ENCODE measurements at places on chromosomes 3 and 15.

DNA sequence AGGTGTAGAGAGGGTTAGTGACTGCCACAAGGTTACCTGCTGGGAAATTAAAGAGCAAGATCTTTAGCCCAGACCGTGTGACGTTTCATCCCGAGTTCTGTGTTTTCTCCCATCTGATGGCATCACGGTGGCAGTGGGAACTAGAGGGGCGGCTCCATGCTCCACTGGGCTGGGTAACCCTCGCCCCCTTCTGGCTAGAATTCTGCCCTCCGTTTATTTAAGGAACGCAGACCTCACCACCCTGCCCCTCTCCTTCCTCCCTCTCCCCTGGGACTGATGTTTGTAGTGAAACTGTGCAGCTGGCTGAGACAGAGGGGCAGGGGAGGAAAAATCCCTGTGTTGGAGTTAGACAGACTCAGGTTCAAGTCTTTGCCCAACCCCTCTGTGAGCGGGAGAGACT lies 65.6 kb downstream of the ITGA11 start:
- DNase-seq = no peak

DNA sequence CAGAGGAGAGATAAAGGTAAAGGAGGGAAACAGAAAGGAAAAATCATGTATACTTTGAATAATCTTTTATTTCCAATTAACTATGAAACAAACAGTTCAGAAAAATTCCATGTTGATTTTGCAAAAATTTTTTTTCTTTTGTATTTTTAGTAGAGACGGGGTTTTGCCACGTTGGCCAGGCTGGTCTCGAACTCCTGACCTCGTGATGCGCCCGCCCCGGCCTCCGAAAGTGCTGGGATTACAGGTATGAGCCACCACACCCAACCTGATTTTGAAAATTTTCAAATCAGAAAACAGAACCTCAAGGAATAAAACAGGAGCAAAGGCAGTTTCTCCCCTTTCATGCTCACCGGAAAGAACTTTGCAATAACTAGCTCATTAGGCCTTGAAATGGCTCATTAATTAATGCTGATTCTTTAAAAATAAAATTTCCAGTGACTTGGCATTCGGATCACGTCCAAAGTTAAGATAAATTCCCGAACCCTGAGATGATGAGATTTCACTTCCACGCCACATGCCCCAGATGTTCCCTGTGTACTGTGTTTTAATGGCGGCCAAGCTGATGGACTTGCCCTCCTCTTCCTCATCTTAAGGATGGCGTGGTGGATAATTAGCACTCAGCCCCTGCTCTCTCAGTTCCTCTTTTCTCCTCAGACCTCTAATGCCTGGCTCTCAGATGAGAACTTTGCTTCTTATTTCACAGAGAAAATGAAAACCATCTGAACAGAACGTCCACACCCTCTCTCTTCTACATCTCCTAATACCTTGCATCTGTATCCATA lies 10.8 kb downstream of the BCL2L10 start:
- DNase-seq = no peak

- DNase-seq = no peak
Measured at GRCh38 chr3:141150931-141151330, 80.7 kb upstream of the PXYLP1 start.

DNA sequence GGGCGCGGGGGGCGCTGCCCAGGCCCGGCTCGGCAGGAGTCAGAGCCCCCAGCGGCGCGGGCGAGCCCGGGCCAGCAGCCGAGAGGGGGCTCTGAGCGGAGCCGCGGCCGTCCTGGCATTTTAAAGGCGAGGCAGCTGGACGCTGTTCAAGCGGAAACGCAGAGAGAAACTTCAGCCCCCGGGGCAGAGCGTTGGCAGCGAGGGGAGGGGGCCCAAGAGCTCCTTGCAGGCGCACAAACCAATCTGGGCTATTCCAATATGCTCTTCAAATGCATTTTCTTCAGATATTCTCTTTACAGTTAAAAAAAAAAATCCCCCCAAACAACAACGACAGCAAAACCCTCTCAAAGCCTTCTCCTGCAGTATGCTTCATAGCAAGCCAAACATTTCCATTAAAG lies at the start of gene CTXND1:
Gene CTXND1, minus strand, starts transcription at position 93 of the 398 bp plus-strand sequence. CDS start 50,264 bp downstream, outside the sequence.
- DNase-seq = no peak

DNA sequence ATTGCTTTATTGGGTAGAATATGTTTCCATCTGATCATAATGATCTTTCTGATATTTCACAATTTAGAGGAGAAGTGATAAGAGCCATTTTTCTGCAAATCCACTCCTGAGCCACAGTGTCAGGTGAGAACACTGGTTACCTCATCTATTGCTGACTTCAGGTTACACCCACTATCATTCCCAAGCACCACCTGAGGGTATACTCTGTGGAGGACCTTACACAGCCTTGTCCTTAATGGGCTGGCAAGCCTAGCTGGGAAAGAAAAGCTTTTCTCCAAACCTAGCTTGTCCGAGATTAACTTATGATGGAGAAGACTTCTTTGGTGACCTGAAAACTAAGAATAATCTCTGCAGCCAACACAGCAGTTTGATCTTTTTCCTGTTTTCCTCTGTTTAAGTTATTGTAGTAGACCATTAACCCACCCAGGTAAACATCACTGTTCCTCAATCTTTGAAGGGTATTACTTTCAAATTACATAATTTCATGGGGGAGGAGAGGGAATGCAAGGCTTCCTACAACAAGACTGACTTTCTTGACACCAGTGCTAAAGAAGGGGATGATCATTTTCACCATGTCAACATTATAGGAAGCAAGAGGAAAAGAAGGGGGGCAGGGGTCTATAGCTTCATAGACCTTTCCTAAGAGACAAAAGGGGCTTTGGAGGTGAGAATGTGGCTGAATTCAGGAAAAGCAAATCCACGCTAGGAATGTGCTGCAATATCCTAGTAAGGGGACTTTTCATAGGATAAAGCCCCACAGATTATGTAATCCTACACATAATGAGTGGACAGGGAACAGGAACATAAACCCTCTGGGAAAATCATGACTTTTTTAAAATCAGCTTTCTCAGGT lies 1.7 kb downstream of the NCEH1 start:
- DNase-seq = no peak

GRCh38 chr15:100861511-100861991 lies 18.1 kb upstream of the ALDH1A3 start:
- no peak for DNase-seq

DNA sequence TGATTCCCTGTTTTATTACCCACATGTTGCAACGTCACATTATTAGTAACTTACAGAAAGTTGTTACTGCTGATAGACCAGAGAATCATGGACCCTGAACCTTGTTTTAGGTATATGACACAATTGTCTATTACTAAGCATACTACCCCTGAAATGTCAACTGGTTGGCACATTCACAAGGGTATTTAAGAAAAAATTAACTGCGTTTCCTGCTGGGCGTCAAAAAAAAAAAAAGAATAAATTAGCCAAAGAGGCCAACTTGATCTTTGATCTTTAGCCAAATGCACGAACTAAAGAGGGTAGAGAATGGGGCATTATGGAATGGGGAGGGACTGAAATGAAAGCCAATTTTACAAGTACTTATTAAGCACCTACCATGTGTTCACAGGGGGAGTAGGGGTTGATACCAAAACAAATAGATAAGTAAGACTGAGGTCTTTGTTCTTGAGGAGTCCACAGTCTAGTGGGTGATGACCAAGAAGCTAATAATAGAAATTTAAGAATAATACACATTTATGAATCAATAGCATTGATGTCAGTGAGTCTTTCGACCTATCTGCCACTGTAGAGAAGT lies 17.8 kb upstream of the MUC13 start:
- no peak for DNase-seq

DNA sequence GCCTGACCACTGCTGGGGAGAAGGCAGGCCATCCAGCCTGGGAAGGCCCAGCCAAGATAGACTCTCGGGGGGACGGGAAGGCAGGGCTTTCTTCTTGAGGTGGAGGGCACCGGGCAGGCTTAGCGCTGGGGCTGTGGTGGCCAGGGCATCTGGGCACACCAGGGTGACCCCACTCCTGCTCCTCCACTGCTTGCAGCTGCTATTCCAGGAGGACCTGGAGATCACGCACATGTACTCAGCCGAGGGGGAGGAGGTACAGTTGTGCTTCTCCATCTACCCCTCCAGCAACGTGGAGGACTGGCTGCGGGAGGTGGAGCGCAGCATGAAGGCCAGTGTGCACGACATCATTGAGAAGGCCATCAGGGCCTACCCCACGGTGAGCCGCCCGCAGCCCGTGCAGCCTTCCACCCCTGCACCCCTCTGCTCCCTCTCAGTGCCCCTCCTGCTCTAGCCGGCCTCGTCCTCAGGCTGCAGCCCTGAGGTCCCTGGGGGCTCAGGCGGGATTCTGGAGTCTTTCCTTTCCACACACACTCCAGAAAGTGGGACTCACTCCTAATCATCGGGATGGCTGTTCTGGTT lies 42.3 kb downstream of the DNAH1 start:
- DNase-seq = no peak

- DNase-seq = no peak
Measured at GRCh38 chr3:10623578-10624275, 118.3 kb upstream of the ATP2B2 start.

GRCh38 chr3:114831861-114832260 lies 315.2 kb downstream of the ZBTB20 start:
- no peak for DNase-seq

DNA sequence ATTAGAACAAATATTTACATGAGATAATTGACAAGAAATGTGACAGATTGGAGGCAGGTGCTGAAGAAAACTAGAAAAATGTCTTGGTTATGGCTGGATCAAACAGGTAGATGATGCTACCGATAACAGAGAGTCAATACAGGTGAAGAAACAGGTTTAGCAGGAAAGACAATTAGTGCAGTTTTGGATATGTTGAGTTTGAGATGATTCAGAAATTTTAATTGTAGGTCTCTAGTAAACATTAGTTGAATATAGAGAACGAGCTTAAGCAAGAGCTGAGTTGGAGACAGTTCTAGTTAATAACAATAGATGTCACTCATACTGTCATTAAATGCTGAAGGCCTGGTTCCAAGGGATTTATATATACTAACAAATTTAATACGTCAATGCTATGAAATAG lies 524.4 kb downstream of the NSUN3 start:
- no peak for DNase-seq

- no peak for DNase-seq
Measured at GRCh38 chr3:141448606-141449220, 38.1 kb upstream of the RASA2 start.

GRCh38 chr3:5116538-5116937 lies 5.6 kb upstream of the ARL8B start:
- DNase-seq = no peak

GRCh38 chr3:154398084-154398967 lies 31.7 kb downstream of the GPR149 start:
- DNase-seq = no peak

DNA sequence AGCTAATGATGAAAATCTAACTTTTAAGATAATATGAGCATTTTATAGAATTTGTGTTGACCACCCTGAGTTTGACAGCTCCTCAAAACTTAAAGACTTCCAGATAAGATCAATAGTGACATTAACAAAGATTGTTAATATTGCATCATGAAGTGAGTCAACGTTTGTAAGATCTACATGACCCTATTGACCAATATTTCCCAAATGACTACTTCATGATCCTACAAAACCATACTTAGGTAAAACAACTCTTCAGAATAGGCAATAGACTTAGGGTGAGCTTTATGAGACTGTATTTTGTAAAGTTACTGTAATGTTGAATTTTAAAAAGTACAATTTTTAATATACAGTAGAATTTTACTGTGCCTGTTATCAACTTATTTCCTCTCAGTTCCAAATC lies 422.7 kb upstream of the ALCAM start:
- DNase-seq = no peak

- DNase-seq = no peak
Measured at GRCh38 chr3:160616311-160616710, 50.9 kb upstream of the KPNA4 start.

GRCh38 chr3:112966633-112967032 lies 8.3 kb downstream of the CD200R1 start:
- DNase-seq = no peak

DNA sequence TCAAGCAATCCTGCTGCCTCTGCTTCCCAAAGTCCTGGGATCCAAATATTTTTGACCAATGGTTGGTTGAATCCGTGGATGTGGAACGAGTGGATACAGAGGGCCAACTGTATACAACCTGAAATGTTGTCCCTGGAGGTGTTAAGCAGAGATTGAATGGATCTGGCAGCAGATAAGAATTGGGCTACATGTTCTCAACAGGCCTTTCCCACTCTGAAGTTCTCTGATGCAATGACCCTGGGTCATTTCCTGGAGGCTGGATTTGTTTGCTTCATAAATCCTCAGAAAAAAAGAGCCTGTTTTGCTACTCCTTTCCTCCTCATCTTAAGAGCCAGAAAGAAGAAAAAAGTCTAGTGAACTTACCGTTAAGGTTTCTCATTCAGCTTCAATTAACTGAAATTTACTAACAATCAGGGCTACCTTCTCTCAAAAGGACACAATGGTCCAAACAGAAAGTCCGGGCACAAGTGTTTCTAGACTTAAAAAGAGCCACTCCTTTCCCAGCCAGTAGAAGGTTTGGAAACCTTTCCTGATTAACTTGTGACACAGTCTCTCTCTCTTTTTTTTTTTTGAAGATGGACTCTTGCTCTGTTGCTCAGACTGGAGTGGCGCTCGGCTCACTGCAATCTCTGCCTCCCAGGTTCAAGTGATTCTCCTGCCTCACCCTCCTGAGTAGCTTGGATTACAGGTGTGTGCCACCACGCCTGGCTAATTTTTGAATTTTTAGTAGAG lies 6.5 kb downstream of the ARHGEF3 start:
- DNase-seq = no peak

DNA sequence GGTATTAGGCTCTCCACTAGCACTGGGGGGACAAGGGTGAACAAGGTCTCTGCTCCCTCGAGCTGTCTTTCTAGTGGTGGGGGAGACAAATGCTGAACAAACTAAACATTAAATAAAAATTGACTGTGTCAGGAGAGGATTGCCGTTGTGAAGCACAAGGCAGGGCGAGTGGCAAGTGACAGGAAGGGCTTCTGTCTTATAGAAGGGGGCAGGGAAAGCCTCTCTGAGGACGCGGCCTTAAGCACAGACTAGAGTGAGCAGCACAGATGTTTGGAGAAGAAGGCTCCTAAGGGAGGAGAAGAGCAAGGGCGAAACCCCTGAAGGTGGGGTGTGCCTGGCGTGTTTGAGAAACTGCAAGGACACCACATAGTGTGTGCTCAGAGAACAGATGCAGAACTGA lies 50.9 kb upstream of the ATP2B2 start:
- DNase-seq = no peak

DNA sequence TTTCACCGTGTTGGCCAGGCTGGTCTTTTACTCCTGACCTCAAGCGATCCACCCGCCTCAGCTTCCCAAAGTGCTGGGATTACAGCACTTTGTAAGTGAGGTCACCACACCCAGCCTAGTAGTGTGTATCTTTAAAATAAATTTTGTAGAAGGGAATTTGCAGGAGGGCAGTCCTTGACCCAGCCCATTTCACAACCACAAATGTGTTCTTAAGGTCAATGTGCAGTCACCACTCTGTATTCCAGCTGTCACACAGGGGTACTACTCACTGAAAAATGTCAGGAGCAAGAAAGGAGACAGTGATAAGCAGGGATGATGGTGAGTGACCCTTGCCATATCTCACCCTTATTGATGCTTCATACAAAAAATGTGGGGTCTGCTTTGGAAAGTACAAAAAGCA lies 98.5 kb downstream of the FRMD5 start:
- no peak for DNase-seq

- peak; percentile 70 for DNase-seq
Measured at GRCh38 chr3:160564949-160565441, 376 bp downstream of the KPNA4 start.

Data from activated naive CD4-positive, alpha-beta T cell treated with Interleukin-2 at 50 U/mL for 16 hours (primary cell).